Stimulated activated CD4-positive, alpha-beta T cell treated with anti-CD3 and anti-CD28 coated beads, TNF-alpha, amount 100 ng/mL, for 1 hour (primary cell): ENCODE measurements at places on chromosomes 16 and 17.

- no peak for DNase-seq
Observed at GRCh38 chr16:26335236-26335853, 643.6 kb downstream of the HS3ST4 start.

- DNase-seq, result no peak
Observed at GRCh38 chr17:29195465-29196081, 15.4 kb upstream of the MYO18A start.

- no peak for DNase-seq
Observed at GRCh38 chr16:89845417-89845816, 17.1 kb downstream of the SPIRE2 start.

- no peak for DNase-seq
Observed at GRCh38 chr17:49452201-49452600, 37.5 kb upstream of the PHB1 start.

GRCh38 chr16:12094537-12095265 lies 118.2 kb downstream of the SNX29 start:
- no peak for DNase-seq

- DNase-seq, result no peak
Observed at GRCh38 chr17:48645639-48646182, 19.6 kb upstream of the HOXB9 start.

DNA sequence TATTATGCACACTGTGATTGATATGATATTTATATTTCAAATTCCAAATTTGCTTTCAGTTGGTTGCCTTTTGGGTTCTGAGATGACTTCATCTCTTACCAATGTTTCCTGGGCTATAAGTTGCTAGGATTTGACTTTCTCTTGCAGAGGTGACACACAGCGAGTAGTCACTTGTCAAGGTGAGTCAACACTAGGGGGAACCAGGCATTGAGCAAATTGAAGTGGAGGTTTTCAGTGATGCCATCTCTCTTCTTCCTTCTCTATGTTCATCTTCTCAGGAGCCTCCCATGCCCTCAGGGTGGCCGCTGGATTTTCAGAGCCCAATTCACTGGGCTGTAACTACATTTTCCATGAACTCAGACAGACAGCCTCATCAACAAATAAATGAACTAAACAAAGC lies 6.0 kb upstream of the CPD start:
- no peak for DNase-seq

GRCh38 chr17:9875441-9875840 lies 29.6 kb downstream of the RCVRN start:
- no peak for DNase-seq

DNA sequence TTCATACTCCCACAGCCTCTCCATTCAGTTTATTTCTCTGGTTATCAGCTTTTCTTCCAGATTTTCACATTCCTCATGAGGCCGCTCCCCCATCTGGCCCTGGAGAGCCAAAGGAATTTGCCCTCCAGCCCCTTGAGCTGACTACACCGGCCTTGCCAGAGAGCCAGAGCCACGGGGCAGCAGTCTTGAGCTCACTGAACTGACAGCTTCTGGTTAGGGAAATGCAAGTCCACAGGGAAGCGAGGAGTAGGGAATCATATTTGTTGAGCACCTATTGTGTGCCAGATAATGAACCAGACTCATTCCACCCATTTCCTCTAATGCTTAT lies 102.4 kb downstream of the ABCC12 start:
- no peak for DNase-seq

GRCh38 chr17:76892329-76892728 lies 24.1 kb downstream of the MGAT5B start:
- DNase-seq, result no peak

DNA sequence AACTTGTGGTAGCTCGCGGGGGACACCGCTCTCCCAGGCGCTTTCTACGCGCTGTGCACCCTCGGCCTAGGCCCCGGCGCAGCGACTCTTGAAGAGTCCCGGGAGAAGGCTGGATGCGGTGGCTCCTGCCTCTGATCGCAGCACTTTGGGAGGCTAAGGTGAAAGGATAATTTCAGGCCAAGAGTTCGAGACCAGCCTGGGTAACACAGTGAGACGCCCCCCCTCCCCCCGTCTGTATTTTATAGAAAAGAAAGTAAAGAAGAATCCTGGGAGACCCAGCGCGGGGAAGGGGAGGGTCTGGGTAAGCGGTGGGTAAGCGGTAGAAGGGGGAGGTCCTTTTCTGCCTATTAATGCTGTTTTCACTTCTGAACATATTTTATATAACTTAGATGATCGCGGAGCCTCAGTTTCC lies 486 bp upstream of the PLLP start:
- no peak for DNase-seq

DNA sequence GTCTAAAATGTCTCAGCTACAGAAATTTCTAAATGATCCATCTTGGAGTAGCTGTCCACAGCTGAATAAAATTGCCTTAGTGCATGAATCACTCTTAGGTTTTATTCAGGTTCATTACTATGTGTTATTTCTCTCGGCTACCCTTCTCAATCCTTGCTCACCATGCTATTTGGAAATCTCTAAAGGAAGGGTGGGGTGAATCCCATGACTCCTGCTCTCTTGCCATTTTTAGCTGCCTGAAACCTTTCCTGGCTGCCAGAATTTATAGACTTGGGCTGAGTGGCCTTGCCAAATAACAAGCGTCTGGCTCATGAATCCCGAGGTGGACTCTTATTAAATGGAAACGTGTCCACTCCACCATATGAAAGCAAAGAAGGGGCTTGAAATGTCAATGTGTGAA lies 936.1 kb upstream of the SOX9 start:
- no peak for DNase-seq

- no peak for DNase-seq
Observed at GRCh38 chr16:78552106-78552675, 452.7 kb downstream of the WWOX start.

DNA sequence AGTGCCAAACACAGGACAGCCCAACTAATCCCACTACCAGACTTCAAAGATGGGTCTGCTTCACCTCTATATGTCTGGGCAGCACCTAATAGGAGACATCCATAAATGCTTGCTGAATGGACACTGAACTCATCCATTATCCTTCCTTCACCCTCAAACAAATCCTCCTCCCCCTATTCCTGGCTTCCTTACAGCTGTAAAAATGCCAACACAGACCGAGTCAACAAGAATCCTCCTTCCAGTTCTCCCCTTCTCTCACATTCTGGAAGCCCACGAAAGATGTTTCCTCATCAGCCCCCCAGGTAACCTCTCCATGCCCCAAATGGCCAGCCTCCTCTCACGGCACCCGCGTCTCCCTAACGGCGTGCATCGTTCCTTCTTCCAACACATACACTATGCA lies 12.3 kb downstream of the PELP1 start:
- no peak for DNase-seq

DNA sequence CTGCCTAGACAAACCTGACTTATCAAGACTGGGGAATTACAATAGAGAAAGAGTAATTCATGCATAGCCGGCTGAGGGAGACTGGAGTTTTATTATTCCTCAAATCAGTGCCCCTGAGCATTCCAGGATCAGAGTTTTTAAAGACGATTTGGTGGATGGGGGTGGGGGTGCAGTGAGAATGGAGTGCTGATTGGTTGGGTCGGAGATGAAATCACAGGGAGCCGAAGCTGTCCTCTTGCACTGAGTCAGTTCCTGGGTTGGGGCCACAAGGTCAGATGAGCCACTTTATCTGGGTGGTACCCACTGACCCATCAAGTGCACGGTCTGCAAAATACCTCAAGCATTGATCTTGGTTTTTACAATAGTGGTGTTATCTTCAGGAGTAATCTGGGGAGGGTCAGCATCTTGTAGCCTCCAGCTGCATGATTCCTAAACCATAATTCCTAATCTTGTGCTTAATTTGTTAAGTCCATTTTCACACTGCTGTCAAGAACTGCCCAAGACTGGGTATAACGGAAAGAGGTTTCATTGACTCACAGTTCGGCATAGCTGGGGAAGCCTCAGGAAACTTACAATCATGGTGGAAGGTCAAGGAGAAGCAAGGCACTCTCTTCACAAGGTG lies 69.6 kb downstream of the MARF1 start:
- no peak for DNase-seq

GRCh38 chr17:75996665-75997590 lies 3.7 kb upstream of the CDK3 start:
- no peak for DNase-seq

GRCh38 chr16:73190688-73191659 lies 143.0 kb upstream of the ZFHX3 start:
- no peak for DNase-seq

- no peak for DNase-seq
Observed at GRCh38 chr16:61969077-61969382, 67.2 kb downstream of the CDH8 start.

GRCh38 chr17:75650874-75651273 lies 16.1 kb downstream of the RECQL5 start:
- DNase-seq, result no peak

DNA sequence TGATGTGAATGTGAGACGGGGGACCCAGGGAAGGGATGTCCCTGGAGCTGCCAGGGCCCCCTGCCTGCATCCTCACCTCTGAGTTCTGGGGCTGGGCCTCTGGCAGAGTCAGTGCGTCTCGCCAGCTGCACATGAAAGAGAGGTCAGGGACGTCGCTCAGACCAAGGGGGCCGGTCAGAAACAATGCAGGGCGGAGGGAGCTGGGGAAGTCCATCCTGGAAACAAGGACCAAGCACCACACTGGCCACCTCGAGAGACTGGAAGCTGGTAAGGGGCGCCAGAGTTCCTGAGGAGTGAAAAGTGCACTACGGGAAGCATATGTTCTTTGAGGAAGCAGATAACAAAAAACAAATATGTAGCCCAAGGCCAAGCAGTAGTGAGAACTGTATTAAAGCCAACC lies 2.1 kb downstream of the TAF1C start:
- no peak for DNase-seq

- no peak for DNase-seq
Observed at GRCh38 chr17:48569674-48570324, 8.4 kb downstream of the HOXB4 start.

- no peak for DNase-seq
Observed at GRCh38 chr16:23324727-23325126, 22.6 kb downstream of the SCNN1B start.

GRCh38 chr16:49608098-49608497 lies 234.5 kb downstream of the C16orf78 start:
- DNase-seq, result no peak

DNA sequence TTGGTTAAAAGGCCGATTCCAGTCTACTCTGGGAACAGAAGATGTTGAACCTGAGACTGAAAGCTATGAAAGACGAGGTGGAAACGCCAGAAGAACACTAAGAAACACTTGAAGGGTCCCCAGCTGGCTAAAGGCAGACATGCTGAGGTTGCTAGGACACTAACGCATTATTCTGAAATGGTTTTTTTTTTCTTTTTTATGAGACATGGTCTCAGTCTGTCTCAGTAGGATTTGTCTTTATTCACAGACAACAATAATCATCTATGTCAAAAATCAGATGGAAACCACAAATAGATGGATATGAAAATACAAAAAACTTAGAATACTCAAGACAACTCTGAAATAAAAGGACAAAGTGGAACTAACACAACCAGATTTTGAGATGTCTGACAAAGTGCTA lies 35.0 kb upstream of the RASD1 start:
- DNase-seq, result no peak

GRCh38 chr16:73058221-73058615 lies 10.3 kb upstream of the ZFHX3 start:
- no peak for DNase-seq

GRCh38 chr16:70720425-70721201 lies 34.8 kb upstream of the MTSS2 start:
- no peak for DNase-seq

DNA sequence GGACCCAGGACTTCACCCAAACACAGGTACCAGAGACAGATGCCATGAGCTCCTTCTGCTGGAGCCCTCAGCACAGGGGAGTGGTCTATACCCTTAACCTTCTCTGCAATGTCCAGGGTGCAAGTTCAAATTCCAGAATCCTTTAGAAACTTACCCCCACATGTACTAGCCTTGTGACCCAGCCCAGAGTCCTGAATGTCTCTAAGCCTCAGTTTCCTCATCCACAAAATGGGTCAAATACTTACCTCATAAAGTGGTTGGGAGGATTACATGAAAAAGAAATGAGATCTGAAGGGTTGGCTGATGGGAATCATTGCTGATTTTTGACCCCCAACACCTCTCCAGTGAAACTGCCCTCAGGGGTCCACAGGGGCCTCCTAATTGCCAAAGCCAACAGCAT lies 21.7 kb downstream of the COTL1 start:
- DNase-seq, result no peak

GRCh38 chr17:36594626-36595401 lies 3.1 kb downstream of the DHRS11 start:
- no peak for DNase-seq

DNA sequence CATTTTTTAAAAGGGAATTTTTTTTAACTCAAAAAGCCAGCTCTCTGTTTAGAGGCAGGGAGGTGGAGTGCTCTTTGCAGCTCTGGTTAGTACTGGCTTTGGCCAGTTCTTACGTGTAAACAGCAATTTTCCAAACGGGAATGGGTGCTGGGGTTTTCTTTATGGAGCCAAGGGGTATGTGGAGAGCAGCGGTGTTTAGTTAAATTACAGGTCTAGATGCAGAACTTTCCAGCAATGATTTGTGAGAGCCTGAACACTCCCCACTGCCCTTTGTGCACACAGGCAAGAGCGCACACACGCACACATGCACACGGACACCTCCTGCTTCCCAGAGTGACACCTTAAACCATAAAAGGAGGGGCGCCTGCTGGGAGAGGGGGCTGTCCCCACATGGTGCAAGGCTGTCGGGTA lies 140.2 kb downstream of the MSI2 start:
- DNase-seq, result no peak

- no peak for DNase-seq
Observed at GRCh38 chr17:38761612-38762011, 9.1 kb downstream of the PSMB3 start.

GRCh38 chr16:66618588-66619375 lies 14.3 kb downstream of the CMTM3 start:
- DNase-seq, result no peak

- no peak for DNase-seq
Observed at GRCh38 chr17:49624896-49625295, 49.2 kb downstream of the NXPH3 start.

DNA sequence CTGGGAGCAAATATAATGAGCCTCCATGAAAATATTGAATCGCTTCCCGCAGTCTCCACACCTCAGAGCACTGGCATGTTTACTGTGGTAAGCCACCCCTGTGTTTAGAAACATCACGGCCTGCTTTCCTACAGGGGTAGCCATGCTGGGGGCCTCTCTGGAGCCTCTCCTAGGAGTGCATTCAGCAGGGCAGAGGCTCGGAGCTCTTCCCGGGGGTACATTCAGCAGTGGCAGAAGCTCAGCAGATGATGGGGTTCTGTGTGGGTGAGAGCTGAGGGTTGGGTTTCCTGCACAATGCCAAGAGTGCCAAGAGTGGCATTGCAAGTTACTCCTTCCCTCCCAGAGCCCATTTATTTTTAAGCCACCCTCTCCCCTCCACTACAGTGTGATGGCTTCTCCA lies 386.6 kb downstream of the SEC14L1 start:
- no peak for DNase-seq
